Activated CD4-positive, CD25-positive, alpha-beta regulatory T cell treated with anti-CD3 and anti-CD28 coated beads, Interleukin-2, amount 50 U/mL, for 72 hours (primary cell): ENCODE measurements at places on chromosomes 11 and 22.
A peak's percentile ranks its signal among the peaks of the same experiment; 100 is the strongest.

DNA sequence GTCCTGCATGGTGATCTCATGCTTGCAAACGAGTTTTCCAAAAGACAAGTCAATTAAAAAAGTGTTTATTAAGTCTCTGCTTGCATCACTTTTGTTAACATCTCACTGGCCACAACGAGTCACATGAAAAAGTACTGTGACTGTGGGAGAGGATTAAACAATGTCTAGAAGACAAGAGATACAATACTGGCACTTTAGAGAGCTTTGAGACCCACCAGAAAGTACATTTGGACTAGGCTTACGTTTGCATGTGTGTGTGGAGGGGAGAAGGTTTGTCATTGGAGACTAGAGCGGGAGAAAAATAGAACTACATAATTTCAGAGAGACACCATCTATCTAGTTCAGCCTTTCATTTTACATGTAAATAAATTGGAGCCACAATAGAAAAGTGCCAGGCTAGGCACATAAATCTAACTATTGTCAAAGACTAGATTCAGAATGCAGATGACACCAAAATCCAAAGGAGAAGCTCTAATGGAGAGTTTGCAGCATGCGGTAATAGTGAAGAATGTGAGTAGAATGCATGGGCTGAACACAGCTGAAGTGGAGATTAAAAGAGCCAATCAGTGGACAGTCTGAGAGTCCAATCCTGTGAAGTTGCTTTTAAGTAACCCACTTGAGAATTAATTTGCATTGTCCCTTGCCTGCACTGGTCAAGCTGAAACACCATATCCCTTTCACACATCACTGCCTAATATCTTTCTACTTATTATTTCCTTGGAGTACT is 977.4 kb upstream of the FAT3 start:
- DNase-seq, result no peak

GRCh38 chr11:118180300-118180703 is 3.9 kb upstream of the SCN2B start:
- no peak for DNase-seq

GRCh38 chr22:35315141-35315854 is 15.6 kb downstream of the TOM1 start:
- no peak for DNase-seq

GRCh38 chr22:37012262-37012904 is 6.9 kb downstream of the TST start:
- no peak for DNase-seq

- no peak for DNase-seq
Measured at GRCh38 chr22:44099696-44100095, 75.6 kb downstream of the PARVB start.

- no peak for DNase-seq
Measured at GRCh38 chr22:36369004-36369921, 18.5 kb downstream of the MYH9 start.

DNA sequence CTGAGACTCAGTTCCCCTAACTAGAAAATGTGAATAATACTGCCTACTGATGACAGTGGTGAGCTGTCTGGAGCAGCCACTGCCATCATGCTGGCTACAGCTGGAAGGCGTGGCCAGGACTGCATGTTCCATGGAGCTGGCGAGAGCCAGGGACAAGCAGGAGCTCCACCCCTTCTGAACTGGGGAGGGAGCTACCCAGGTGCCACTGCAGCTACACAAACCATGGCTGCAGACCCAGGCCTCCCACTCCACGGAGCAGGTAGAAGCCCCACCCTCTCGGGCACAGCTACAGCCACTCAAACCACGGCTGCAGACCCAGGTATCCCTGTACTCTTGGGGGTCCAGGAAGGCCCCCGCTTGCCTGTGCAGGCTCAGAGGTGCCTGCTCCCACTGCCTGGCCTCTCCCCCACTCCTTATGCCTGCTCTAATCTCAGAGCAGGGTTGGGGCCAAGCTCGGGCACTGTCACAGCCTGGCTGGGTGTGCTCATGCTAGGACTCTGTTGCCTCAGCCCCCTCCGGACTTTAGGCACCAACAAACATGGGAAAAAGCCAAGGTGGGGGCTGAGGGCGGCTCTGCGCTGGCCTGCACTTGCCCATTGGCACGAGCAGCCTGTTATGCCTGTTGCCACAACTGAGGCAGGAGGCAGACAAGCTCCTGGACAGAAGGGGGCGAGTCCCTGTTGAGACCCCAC is 51.7 kb downstream of the RAB30 start:
- DNase-seq, result no peak

DNA sequence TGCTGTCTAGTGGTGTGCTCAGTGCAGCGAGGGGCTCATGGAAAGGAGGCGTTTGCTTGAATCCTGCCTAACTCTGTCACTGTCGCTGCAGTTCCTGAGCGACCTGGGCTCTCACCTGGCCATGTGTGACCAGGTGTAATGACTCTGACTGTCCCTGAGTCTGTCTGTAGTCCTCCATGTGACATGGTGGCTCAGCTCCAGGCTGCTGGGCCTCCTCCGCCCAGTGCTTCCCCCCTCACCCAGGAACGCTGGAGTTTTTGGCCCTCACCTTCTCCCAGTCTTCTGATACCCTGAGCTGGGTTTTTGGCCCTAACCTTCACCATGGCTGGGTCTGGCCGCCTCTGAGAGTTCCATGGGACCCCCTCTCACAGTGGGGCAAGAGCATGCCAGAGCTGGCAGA is 20.3 kb downstream of the MICALL1 start:
- no peak for DNase-seq

DNA sequence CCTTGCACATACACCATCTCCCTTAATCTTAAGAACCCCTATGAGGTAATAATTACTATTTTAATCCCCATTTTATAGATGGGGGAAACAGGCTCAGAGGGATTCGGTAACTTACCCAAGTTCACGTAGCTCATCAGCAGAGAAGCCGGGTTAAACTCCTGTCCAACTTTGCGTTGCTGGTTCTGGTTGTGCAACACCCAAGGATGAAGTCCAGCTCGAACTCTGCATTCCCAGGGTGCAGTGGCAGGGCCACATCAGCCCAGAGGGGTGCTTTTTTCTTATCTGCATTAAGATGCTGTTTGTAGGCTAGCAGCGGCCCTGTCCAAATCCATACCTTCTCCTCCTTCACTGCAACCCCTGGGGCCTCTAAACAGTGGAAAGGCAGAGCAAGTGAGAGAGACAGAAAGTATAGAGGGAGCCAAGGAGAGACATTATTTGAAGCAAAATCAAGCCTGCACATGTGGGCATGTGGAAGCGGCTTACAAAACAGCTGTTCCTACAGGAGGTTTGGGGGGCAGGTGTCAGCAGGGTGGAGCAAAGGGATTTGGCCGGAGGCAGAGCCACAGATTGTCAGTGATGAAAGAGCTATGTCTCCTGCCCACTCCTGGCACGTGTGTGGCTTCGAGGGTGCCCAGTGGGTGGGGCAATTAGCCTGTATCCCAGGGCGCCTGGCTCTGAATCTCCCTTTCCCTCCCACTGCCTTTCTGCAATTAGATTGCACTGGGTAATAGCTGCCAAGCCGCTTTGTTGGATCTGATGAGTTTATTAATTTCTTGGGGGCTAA is 129.5 kb upstream of the TBCEL start:
- no peak for DNase-seq

- DNase-seq, result no peak
Measured at GRCh38 chr11:77677138-77677537, 39.5 kb upstream of the CLNS1A start.

- no peak for DNase-seq
Measured at GRCh38 chr11:119627286-119627685, 101.7 kb downstream of the NECTIN1 start.

GRCh38 chr11:76269247-76269646 is 62.9 kb upstream of the WNT11 start:
- no peak for DNase-seq

DNA sequence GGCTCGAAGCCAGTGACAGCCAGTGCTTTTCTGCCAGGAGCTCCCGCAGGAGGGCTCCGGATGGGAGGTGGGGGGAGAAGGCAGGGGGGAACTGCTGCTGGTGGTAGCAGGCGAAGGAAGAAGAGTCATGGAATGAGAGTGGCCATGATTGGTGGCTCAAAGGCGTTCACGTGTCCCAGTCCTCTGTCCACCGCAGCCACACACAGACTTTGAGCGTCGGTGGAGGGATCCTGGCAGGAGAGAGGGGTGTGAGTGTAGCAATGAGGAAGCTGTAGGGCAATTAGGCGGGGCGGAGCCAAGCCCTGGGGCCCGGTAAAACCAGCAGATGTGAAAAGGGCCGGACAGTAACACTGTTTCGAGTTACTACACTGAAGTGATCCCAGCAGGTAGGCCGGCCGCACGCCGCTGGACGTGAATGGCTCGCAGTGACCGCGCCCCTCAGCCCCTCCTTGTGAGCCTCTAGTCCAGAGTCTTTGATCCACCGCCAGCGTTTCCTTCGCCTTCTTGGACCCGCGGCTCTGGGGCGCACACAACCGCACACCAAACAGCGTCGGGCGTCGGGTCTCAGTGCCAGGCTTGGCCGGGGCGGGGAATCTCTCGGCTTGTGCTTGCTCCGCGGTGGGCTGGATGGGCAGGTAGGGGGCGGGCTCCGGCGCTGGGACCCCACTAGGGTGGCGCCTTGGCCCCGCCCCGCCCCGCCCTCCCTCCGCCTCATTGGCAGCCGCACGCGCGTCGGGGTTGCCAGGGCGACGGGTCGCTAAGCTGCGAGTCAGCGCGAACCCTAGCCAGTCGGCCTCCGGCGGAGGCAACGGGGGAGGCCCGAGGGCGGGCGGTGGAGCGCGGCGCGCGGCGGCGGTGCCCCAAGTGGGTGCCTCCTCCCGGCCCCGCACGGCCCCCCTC is at the start of gene LRRC10B:
Gene LRRC10B (plus strand): TSS at position 788 of the 900 bp plus-strand sequence. CDS start 250 bp downstream, outside the sequence.
- DNase-seq, result peak; percentile 37

DNA sequence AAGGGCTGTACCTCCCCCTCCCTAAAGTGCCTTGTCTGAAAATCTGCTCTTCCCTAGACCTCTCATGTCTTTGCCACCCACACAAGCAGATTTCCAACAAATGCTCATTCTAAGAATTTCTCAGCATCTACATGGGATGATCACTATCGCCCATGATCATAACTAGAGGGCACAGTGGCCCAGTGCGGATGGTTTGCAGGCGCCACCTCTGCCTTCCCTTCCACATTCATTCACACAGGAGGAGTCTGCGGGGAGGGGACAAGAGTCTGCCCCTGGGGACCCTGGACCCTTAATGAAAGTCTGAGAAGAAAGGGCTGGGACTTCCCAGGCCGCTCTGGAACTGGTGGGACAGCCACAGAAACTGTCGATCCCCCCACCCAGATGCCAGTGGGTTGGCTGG is 28.9 kb downstream of the KCTD17 start:
- no peak for DNase-seq

GRCh38 chr11:37177721-37178120 is 579.7 kb upstream of the RAG2 start:
- DNase-seq, result no peak

GRCh38 chr22:21457023-21457787 is 10.0 kb upstream of the TMEM191C start:
- DNase-seq, result no peak

DNA sequence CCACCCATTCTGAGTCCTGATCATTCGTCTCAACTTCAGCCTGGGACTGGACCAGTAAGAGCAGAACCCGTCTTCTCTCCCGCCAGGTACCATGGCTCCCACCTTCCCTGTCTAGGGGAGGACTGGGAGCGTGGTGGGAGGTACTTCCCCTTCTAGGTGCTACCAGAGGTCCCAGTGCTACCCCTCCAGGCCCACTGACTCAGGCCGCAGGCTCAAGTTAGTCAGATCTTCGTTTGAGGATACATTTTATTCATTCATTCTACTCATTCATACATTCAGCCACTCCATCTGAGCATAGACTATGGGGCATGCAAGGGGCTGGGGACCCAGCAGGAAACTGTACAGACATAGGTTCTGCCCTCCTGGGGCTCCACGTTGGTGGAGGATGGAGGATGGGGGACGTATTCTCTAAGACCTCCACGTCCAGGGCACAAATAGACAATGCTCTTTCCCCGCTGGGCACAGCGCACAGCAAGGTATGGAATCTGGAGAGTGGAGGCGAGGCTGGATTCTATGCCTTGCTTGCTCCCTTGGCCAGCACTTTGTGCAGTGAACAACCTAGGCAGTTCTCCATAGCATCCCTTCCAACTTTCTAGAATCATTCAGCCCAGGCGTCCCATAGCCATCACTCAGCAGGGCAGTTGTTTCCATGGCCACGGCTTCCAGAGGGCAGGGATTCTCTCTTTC is 1.0 kb upstream of the RAB3IL1 start:
- DNase-seq, result no peak

DNA sequence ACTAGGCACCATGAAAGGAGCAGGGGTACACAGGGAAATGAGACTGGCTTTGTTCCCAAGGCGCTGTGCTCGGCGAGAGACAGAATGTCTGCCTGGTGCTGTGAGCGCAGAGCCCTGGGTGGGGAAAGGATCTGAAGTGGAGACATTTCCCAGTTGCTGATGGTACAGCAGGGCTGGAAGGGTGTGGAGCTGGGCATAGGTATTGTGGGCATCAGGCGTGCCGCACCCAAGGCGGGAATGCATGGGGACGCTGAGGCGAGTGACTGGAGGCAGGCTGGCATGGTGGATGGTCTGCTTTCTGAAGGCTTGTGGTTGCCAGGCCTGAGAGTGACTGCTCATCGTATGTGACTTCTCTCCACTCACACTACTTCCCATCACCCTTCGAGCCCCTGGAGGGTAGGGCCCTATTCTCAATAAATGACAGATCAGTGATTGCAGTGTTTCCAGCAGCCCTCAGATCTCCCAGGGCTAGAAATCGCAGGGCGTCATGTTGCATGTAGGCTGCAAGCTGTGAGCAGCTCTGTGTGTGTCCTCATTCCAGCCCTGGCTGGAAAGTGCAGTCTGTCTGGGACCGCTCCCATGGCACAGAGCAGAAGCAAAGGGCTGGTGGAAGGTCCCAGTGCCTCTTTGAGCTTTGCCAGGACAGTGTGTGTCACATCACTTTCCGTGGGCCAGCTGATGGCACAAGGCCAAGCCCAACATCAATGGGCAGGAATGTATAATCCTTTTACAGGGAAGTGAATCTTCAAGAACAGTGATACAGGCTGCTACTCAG is 67.7 kb downstream of the TBC1D22A start:
- no peak for DNase-seq

DNA sequence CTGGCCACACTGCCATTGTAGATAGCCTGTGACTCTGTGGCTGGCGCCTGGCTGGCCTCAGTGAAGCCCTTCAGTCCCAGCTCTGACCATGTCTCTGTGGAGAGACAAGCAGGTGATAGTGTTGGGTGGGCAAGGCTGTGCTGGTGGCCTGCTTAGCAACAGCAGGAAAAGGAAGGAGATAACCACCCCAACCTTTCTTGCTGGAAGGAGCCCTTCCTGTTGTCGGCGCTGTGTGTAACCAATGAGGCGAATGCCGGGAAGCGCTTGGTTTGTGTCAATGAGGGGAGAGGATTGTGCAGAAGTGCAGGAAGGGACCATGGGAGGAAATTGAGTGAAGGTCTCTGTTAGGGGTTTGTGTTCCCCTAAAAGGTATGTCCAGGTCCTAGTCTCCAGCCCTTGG is 27.3 kb downstream of the PARVB start:
- no peak for DNase-seq

- DNase-seq, result no peak
Measured at GRCh38 chr11:3165152-3165705, at the start of gene OSBPL5. Gene OSBPL5 (minus strand): TSS chr11:3165310. CDS start chr11:3129148, 36,162 bp downstream.

- no peak for DNase-seq
Measured at GRCh38 chr11:74685905-74686304, 45.3 kb downstream of the CHRDL2 start.

DNA sequence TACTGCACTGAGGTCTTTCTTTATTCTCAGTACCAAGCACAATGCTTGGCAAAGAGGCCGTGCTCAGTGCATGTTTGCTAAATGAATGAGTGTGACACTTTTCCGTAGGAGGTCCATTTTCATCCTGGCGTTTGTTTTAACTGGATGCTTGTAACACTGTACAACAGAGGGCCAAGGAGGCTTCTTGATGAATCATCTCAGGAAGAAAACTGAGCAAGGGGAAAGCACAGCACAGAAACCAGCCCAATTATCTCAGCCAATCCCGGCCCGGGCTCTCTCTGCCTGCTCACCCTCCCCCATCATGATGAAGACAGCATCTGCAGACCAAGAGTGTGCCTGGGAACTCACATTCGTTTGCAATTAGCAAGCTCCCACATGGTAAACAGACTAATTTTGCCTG is 570.3 kb downstream of the OPCML start:
- DNase-seq, result no peak
